PC-9 (cell line): ENCODE measurements at places on chromosomes 7 and 10. TPM values are rescaled to one million over a fixed set of nuclear protein-coding genes. Genes with fewer than 3 reads are reported as not detected.

GRCh38 chr7:156480671-156481070 lies 159.9 kb upstream of the RNF32 start:
- no peak for DNase-seq

- DNase-seq, result no peak
These were observed 27.5 kb upstream of the NPVF start for GRCh38 chr7:25255611-25256332.

DNA sequence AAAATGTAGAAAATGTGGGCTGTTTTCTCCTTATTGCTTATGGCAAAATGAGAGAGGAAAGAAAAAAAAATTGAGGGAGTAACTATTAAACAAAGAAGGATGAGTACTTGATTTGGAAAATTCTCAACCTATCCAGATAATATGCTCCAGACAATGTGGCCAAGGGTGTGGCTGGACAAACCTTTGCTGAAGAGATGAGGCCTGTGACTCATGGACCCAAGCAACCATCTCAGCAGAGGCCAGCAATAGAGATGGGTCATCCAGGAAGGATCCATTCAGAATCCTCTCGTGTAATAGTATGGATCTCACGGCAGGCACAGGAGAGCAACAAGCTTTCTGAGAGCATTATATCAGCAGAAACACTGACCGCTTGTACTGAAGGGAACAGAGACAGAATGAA lies 120.3 kb upstream of the CELF2 start:
- no peak for DNase-seq

DNA sequence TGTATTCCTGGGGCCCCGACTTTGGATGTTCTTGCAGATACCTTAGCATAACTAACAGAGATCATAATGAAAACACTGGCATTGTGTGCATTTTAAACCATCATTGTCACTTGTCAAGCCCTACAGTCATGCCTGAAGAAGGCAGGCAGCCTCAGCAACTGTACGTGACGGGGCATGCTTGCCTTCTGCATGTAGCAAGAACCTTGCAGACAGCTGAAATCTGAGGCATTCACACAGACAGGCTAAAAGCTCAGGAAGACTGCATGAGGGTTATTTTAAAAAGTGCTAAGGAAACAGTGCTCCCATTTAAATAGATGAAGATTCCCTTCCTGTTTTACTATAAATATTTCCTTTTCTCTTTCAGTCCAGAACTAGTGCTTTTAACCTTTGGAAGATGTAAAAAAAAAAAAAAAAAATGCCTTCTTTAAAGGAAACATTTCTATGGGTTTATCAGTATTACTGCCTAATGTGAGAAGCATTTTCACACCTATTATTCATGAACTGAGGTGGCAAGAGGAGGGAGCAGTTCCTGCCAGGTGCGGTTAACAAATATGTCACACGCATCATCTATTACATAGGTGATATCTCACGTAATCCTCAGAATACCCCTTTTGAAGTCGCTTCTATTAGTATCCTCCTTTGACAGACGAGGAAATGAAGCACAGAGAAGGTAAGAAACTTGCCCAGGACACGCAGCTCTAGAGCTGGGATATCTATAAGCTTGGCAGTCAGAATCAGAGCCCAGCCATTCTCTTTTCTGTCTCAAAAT lies 88.1 kb downstream of the PRKCQ start:
- no peak for DNase-seq

GRCh38 chr7:94778711-94779459 lies 123.0 kb upstream of the SGCE start:
- DNase-seq, result no peak

DNA sequence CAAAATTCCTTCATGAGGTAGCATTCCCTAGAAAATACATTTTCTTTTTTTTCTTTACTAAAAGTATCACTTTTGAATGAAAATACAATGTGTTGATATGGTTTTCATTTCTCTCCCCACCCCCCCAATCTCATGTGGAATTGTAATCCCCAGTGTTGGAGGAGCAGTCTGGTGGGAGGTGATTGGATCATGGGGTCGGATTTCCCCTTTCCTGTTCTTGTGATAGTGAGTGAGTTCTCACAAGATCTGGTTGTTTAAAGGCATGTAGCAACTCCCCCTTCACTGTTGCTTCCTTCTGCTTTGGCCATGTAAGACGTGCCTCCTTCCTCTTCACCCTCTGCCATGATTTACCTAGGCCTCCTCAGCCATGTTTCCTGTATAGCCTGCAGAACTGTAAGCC lies 790.3 kb upstream of the KCND2 start:
- DNase-seq, result no peak

DNA sequence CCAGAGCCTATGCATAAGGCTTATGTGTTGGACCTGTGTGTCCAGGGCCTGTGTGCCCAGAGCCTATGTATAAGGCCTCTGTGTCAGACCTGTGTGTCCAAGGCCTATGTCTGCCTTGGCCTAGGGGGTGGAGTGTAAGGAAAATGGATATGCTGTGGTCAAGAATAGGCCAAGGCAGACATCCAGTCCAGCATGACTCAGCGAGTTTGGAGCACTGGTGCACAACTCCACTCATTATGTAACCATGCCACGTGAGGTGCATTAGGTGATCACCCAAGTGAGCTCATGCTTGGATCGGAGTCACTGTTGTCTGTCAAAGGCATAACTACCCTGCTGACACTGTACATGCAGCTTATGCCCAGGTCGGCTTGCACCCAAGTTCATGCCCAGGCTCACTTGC lies 238.9 kb downstream of the CACNA2D1 start:
- no peak for DNase-seq

GRCh38 chr10:133115976-133116375 lies 28.3 kb downstream of the ADGRA1 start:
- no peak for DNase-seq

The HMX2 gene
- total RNA-seq, result not detected in 2 replicates

The GRID2IP gene
- 1.3 and 1.7 TPM in 2 replicates for total RNA-seq

The LIPF gene
- total RNA-seq, result not detected in 2 replicates
